ENCODE measurements at places on chromosomes 13 and 19.

- no peak for DNase-seq
These were observed 2447.7 kb downstream of the PCDH9 start for GRCh38 chr13:64782466-64782865.

DNA sequence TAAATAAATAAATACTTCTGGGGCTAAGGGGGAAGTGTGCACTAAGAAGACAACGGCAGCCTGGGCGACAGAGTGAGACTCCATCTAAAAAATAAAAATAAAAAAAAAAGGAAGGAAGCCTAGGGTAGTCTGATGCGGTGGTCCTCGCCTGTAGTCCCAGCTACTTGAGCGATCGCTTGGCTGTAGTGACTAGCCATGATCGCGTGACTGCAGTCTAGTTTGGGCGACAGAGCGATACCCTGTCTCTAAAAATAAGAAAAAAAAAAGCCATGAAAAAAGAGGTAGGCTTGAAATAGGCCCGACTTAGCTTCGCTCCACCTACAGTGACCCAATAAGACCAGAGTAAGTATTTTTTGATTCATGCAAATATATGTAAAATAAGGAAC is 661 bp upstream of the BABAM1 start:
- no peak for DNase-seq

GRCh38 chr13:77528834-77529500 is 6.5 kb upstream of the SCEL start:
- DNase-seq = no peak

GRCh38 chr13:83815598-83815997 is 66.7 kb downstream of the SLITRK1 start:
- DNase-seq = peak; percentile 9

- no peak for DNase-seq
These were observed 80.1 kb downstream of the KLF5 start for GRCh38 chr13:73138638-73139491.

- no peak for DNase-seq
These were observed 88.8 kb downstream of the LMO7 start for GRCh38 chr13:75724752-75725517.

DNA sequence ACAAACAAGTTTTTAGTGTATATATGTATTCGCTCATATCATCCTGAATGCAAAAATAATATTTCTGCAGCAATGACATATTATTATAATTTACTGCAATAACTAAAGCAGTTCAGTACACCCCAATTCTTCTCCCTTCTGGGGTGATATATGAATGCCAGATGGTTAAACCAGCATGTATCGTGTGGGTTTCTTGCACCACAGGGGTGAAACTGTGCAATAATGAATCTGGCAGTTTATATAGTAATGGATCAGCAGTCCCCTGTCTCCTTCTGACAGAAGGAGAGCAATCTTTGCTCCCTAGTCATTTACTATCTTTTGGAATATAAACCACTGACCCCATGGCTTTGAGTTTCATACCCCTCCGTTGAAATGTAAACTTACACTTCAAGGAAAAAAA is 228.6 kb upstream of the KLHL1 start:
- DNase-seq = no peak

DNA sequence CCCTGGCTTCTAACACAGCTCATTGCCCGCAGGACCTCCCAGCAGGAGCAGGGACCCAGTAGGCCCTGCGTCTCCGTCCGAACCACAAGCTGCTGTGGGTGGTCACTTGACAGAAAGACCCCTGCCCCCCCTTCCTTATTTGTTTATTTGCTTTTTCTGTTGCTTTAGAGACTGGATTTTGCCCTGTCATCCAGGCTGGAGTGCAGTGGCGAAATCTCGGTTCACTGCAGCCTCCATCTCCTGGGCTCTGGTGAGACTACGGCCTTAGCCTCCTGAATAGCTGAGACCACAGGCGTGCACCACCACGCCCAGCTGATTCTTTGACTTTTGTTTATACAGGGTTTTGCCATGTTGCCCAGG is 7.6 kb upstream of the PTBP1 start:
- DNase-seq = no peak

DNA sequence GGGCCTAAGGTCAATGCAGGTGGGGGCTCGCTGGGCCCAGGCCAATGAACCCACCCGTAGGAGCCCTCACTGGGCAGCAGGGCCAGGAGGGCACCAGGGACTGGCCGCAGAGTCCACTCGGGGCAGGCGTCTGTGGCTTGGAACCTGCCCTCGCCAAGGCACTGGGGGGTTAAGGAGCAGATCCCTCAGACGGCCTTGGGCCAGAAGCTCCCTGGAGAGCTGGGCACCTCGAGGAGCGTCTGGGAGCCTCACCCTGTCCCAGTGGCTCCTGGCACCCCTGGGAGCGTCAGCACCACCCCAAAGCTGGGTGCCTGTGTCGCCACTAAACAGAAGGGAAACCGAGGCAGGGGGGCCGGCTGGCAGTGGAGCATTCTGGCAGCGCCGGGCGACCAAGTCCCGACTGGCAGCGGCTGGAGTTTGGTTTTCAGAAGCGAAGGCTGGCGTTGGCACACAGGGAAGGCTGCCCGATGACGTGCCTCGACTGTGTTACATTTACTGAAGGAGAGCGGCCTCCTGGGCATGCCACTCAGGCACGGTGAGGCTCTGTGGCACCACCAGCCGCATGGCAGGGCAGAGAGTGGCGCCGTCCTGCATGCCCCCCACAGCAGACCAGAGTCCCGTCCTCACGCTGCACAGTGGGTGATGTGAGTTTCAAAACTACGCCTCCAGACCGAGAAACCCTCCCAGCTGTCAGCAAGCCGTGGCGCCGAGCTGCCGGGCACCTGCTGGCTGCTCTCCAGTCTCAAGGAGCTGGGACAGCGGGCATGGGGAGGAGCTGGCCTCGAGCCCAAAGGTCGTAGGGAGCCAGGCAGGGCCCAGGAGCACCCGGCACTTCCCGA is 9.2 kb upstream of the MEX3D start:
- DNase-seq = no peak

DNA sequence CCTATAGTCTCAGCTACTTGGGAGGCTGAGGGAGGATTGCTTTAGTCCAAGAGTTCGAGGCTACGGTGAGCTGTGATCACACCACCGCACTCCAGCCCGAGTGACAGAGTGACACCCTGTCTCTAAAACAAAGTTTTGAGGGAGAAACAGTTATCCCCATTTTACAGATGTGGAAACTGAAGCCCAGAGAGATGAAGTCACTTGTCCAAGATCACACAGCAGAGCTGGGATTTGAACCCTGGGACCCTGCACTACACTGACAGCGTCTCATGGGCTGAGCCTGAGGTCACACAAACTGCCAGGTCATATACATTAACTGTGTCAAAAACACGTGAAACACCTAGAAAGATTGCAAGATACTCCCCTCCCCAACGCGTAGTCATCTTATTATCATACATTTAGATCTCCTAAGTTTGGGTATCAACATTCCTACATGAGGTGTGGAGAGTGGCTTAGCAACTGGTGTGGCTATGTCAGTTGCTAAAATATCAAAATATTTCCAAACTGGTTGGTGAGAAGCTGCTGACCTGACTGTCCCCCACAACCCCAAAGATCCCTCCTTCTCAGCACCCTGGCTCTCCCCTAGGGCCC is 8.2 kb downstream of the FCGBP start:
- no peak for DNase-seq

DNA sequence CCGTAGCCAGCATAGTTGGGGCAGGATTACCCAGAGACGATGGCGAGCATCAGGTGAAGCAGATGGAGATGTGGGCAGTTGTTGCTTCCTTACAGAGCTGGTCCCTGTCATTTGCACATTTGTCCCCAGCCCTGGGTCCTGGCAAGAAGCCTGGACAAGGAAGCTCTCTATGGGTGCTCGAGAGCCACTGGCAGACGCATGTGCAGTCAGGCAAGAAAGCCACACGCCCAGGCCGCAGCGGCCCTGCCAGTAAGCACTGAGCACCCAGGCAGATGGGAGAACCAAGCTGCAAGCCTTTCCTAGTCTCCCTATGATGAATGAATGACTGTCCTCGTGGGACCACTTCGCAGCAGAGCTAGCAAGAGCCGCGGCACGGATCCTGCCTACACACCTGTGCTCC is 182.8 kb downstream of the FOXO1 start:
- no peak for DNase-seq

- no peak for DNase-seq
These were observed 39.6 kb downstream of the C13orf42 start for GRCh38 chr13:51071493-51071892.

DNA sequence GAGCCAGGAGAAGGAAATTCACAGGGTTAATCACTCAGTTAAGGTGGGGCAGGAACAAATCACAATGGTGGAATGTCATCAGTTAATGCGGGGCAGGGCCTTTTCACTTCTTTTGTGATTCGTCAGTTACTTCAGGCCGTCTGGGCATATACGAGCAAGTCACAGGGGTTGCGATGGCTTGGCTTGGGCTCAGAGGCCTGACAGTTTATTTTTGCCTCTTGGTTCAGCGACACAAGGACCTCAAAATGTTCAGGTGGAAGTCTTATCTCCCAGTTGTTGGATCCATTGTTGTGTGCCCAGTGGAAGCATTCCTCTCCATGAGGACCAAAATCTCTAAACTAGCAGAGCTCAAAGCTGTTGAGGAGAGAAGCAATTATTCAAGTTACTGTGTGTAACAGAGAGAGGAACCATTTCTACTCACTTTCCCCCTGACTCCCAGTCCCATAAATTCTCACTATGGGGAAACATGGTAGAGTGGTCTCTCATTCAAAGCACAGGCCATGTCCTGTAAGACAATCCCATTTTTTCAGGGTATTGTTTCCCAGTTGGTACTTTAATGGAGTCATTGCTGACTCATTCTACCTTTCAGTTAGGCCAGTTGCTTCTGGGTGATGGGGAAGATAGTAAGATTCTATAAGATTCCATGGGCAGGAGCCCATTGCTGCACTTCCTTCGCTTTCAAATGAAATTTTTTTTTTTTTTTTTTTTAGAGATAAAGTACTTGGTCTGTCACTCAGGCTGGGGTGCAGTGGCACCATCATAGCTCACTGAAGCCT is 8.8 kb upstream of the COX7A1 start:
- DNase-seq = no peak

DNA sequence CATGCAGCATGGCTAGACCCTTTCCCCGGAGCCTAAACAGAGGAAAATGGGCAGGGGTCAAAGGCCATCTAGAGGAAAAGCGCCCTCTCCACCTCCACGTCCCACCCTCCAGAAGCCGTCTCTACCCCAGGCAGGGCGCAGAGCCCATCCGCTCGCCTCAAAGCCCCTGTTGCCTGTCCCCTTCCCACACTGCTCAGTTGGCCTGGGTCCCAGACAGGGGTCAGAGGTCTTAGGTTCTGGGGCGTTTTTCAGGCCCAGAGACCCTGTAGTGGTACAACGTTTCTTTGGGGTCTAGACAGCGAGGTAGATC is 285 bp downstream of the TMEM143 start:
- no peak for DNase-seq

- no peak for DNase-seq
These were observed 33.0 kb downstream of the IL12RB1 start for GRCh38 chr19:18053576-18054219.

GRCh38 chr19:6020166-6020882 is 42.4 kb upstream of the RANBP3 start:
- no peak for DNase-seq

- DNase-seq = no peak
These were observed 81.4 kb upstream of the IRS2 start for GRCh38 chr13:109867766-109868165.

GRCh38 chr19:19657397-19657783 is 6.1 kb downstream of the ATP13A1 start:
- DNase-seq = no peak

- no peak for DNase-seq
These were observed 6.7 kb downstream of the TM9SF2 start for GRCh38 chr13:99507986-99508385.

GRCh38 chr19:50567882-50568727 is at the start of gene LRRC4B:
TSS of gene LRRC4B (minus strand) at chr19:50568435. CDS start at chr19:50548838, 19,597 bp downstream.
- DNase-seq = no peak

- no peak for DNase-seq
These were observed 3.9 kb upstream of the CELF5 start for GRCh38 chr19:3220576-3220975.

DNA sequence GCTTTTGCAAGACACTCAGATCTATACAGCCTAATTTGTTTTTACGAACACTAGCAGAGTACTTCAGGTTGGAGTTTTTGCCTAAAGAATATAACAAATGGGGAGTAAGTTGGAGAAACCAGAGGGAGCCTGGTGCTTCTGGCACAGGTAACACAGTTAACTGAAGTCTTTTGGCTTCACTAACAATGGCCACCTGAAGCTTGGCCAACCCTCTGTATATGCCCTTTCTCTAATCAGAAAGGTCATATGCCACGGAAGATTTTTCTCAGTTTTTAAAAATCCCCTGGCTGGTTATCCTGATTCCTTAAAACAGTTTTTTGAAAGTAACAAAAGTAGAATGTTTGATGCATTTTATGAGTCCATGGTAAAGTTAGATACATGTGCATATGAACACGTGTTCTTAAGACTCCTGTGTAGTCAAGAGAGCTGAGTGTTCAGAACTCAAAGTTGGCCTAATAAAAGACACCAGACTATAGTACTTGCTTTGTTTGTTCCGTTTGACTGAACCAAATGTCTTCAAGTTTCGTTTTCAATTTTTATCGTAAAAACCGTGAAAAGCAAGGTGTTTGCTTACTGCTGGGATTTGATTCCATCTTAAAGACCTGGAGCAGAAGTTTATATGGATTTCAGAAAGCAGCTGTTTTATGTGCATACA is 137.5 kb downstream of the KCNRG start:
- DNase-seq = no peak

DNA sequence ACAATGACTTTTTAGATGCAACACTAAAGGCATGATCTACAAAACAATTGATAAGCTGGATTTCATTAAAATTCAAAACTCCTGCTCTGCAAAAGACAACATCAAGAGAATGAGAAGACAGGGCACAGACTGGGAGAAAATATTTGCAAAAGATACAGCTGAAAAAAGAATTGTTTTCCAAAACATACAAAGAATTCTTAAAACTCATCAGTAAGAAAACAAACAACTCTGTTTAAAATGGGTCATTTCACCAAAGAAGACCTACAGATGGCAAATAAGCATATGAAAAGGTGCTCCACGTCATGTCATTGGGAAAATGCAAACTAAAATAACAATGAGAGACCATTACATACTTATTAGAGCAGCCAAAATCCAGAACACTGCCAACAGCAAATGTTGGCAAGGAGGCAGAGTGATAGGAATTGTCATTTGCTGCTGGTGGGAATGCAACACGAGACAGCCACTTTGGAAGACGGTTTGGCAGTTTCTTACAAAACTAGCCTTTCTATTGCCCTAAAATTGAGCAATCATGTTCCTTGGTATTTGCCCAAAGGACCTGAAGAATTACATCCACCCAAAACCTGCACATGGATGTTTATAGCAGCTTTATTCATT is 39.2 kb downstream of the FLT1 start:
- DNase-seq = no peak
